ENCODE measurements at places on chromosomes 5 and 9.

DNA sequence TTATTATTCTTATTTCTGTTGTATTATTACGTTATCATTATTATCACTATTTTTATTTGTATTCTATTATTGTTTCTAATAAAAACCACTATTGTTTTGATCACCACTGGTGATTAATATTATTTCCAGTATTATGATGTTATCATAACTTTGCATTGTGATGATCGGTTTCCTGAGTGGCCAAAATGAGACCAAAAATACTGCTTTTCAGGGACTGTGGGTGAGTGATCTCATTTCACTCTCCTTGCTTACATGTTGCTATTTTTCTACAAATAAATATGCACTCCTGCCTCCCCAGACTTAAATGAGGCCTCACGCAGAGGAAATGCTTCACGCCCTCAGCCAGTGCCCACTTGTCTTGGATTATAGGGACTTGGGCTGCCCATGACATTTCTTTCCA, 78.4 kb downstream of the LRSAM1 start:
- DNase-seq, result no peak

GRCh38 chr5:1347571-1347970, 2.7 kb upstream of the CLPTM1L start:
- DNase-seq, result no peak

DNA sequence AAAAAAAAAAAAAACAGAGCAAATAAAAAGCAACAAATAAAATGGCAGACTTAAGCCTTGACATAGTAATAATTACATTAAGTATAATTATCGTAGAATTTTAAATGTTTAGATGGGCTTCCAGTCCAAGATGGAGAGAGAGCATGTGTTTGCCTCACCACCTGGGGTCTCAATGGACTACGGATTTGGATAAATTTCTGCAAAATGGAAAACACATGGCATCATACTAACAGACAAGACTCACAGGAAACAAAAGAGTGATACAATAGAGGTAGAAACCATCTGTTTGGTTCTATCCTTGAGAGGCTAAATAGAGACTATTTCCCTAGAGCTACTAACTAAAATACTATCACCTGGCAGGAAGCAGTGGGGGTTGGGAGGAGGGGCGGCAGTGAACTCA, 144.3 kb downstream of the MUSK start:
- DNase-seq, result no peak

GRCh38 chr5:52378237-52378636, 409.5 kb upstream of the ITGA1 start:
- DNase-seq, result no peak

- no peak for DNase-seq
Measured at GRCh38 chr5:148953711-148954110, 109.2 kb downstream of the SH3TC2 start.

- DNase-seq, result no peak
Measured at GRCh38 chr5:32136342-32136741, 37.8 kb downstream of the GOLPH3 start.

GRCh38 chr9:72996684-72997314, 43.9 kb upstream of the ALDH1A1 start:
- DNase-seq, result no peak

- no peak for DNase-seq
Measured at GRCh38 chr5:143574236-143574635, 170.8 kb upstream of the NR3C1 start.

DNA sequence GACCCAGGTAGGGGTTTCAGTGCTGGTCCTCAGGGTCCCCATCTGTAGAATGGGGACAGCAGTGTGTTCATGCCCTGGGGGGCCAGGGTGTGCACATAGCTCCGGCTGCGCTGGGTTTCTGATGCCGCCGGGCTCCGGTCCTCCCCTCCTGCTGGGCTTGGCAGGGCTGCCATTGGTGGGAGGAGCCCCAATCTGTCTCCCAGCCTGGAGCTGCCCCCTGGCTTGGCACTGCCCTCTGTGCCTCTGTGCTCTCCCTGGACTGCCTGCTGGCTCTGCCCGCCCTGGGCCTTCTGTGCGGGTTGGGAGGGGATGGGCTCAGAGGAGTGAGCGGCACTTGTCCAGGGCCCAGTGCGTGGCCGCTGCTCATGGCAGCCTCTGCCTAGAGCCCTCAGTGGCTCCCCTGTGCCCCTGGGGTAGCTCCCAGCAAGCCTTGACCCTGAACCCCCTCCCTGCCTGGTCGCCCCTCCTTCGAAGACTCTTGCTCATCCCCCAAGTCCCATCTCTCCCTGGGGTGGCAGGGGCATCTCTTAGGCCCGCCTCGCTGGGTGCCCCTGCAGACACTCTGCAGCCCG, 35.7 kb downstream of the RXRA start:
- DNase-seq, result no peak

DNA sequence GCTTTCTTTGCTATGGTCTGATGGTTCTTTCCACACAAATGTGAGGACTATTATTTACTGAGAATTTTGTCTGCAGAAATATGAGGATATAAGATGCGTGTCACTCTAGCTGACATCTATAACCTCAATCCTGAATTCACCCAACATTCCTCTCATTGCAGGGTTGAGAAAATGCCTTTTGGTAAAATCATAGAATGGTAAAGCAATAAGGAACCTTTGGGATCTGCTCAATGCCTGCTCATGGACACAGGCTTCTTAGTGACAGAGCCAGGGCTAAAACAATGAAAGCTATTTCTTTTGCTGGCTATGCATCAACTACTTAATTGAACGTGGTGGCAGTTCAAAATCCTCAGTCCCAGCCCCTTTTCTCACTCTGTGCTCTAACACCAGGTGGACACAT, 199.6 kb downstream of the GAS1 start:
- no peak for DNase-seq

- DNase-seq, result no peak
Measured at GRCh38 chr5:56465769-56466135, 232.6 kb upstream of the ANKRD55 start.

DNA sequence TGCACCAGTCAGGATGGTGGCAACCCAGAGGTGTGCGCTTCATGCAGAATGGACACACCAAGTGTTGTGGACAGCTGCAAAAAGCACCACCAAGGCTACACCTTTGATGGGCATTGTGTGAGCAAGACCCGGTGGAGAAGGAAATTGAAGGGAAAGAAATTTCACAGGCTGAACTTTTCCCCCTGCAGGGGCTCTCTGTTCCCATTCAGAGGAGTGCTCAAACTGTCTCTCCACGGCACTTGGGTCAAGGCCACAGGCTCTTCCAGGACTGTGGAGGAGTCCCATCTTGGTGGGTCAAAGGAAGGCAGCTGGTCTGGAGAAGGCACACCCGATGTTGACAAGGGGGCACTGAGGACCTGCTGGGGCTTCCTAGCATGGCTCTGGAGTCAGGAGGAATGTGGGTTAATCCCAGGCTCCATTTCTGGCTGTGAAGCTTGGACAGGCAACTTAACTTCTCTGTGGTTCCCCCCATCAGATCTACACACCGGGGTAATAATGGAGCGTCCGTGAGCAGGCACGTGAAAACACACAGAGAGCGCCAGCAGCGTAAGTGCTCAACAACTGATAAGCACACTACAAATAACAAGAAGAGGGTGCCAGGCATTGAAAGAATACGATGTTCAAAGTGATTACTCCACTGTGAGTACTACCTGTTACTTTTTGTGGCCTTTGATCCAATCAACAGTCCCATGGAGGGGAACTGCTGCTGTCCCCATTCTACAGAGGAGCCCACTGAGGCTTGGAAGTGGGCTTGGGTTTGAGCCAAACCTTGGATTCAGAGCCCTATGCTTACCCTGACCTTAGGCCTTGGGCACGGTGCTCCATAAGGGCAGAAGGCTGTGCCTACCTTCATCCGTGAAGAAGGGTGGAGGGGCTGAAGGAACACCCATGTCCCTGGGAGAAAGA, 34.2 kb upstream of the TIFAB start:
- no peak for DNase-seq

DNA sequence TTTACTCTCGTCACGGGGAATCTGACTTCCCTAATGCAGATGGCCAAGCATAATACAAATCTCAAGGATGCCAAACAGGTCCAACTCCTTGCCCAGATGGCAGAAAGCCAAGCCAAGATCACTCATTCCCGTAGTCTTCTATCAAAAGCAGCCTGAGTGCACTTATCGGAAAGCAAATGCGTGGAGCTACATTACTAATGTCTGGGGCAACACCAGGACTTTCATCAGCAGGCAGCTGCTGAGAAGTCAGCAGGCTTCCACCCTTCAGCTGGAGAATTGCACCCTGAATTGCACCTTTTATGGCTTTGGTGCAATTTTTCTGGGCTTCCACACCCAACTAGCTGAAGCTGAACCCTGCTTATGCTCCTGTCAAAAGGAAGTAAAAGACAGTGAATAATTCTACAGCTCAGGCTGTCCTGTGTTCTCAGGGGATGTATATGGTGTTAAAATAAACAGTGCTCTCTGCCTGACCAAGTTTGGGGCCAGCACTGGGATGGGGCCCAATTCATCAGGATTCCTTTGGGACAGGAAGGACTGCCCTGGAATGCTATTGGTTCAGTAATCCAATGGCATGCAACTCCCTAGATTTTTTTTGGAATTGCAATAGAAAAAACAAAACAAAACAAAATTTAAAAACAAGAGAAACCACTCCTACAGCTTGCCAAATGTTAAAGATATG, 92.6 kb downstream of the DPYSL3 start:
- no peak for DNase-seq

GRCh38 chr5:95951916-95952315, 9.7 kb downstream of the ELL2 start:
- DNase-seq, result no peak

DNA sequence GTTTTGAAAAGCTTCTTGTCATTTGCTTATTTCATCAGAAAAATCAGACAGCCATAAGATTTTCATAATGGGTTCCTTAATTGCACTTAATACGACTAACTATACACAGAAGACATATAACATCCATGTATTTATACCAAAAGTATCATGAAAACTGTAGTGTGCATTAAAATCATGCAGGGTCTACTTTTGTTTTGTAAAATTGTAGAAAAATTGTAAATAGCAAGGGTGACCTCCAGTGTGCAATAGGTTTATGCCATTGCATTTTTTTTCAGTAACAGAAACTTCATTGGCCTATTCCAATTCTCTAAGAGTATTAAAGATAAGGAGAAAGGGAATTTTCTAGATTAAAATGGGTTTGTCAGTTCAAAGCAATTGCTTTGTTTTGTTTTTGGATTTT, 307.6 kb downstream of the KIAA0825 start:
- DNase-seq, result no peak

DNA sequence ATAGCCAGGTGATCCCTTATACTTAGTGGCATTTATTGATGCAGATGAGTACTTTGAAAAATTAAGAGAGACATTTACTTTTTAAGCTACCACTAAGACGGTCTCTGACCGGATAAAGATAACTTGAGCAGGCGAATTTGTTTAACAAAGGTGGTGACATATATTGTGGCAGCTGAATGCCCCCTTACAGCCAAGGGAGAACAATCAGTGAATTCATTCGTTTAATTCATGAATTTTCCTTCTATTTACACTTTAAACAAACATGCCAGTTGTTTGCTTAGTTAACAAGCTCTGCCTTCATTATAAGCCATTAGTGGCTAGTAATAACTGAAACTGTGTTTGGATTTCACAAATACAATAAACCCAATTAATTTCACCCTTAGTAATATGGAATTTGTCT, 187.1 kb downstream of the AOPEP start:
- no peak for DNase-seq

GRCh38 chr9:107707428-107707837, 217.9 kb upstream of the KLF4 start:
- peak; percentile 59 for DNase-seq

GRCh38 chr5:157219491-157220271, 39.0 kb downstream of the ITK start:
- DNase-seq, result no peak

DNA sequence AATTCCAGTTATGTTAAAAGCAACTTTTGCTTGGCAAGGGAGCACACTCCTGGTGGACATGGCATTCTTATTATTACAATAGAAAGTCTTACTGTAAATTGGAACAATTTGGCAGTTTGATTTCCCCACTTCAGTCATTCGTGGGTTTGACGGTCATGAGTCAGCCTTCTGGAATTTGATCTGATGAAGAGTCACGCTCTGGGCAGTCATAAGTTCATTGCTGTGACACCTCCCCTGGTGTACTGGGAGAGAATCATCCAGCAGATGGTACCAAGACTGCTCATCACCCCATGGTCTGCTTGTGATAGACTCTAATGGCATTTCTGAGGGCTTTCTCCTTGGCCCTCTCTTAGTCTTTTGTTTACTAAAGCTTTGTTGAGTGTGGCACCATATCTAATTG, 53.8 kb downstream of the GLRA1 start:
- DNase-seq, result peak; percentile 61

- no peak for DNase-seq
Measured at GRCh38 chr9:101312661-101313060, 72.1 kb downstream of the BAAT start.

DNA sequence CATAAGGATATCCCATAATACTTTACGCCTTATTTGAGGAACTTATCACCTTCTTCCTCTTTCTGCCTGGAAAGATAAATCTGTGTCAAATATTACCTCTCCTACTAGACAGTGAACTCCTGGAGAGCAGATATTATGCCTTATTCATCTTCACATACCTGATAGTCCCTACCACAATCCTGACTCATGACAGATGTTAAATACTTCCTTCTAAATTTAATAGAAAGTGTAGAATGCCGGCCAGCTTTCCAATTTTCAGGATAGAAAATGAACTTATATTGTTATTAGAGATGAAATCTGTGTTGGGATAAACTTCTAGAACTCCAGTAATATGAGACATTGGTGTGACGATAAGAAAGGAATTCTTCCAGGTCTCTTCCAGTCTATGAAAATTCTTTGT, 89.0 kb downstream of the GCNT4 start:
- no peak for DNase-seq

DNA sequence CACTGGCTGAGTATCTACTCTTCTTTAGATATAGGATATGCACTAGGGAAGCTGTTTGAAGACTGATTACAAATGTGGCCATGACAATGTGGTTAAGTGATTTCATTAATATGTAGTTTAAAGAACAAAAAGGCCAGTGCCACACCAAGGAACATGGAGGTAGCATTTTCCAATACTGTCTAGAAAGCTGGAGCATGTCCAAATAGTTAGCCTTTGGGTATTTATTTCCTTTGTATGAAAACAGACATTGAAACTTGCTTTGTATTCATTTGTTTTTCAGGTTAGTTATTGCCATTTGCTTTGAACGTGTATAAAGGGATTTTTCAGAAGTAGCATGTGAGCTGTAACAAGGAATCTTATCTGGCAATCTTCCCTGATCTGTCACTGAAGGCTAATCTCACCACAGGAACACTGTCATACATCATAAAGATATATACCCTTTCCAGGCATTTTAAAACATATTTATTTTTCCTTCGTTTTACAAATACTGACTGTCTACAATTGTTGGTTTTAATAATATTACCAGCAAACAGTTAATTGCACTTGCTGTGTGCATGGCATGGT, 93.4 kb downstream of the PLPPR1 start:
- DNase-seq, result no peak

Data from SW 1271 (cell line).